Bone marrow (tissue), 2 donors: ENCODE measurements at places on chromosomes 6 and 20.

DNA sequence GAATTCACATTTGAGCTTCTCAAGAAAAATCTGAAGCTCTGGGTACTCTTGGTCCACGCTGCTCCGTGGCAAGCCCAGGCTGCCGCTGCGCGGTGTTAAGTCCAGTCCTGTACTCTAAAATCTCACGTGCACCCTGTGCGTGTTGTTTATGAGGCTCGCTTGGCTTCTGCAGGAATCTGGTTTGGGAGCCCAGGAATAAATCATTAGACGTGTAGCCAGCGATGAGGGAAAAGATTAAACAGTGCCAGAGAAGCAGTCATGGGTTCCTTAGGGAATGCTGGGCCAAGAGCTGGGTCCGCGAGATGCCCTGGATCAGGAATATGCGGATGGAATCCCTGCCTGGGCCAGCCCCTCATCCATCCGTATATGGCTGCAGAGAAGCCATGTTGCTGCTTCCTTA, 87.3 kb downstream of the KCNB1 start:
- no peak for DNase-seq

- DNase-seq = no peak
These were observed 66.6 kb downstream of the DTD1 start for GRCh38 chr20:18654448-18654773.

DNA sequence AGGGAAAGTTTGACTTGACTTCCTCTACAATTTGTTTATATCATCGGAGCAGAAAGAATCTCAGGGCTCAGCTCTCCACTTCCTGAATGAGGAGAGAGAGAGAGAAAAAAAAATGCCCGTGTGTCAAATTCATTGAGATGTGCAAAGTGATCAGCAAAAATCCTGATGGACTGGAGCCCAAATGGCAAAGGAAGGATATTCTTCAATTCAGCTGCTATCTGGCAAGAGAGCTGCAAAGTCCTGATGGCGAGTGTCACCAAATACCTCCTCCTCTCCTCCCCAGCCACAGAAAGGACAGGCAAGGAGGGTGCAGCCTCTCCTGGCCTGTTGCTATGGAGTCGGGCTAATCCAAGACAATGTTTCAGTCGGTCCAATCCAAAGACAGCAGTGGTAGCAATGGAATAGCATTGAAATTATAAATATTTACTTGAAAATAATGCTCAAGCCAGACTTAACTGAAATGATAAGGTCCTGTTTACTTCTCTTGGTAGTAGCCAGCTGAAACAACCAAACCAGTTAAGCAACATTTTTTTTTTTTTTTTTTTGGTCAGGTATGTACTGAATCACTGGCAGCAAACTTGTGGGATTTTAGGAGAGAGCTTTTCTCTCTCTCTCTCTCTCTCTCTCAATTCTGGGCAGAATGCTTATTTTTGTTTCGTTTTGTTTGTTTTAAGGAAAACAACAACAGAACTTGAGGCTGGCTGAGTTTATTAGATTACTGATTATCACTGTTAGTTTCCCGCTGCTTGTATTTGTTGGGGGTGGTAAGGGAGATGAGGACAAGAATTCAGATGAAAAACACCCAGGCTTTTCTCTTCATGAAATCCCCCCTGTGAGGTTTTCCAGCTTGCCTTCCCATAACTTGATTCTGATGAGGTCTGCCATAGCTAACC, 204.2 kb downstream of the BCAS1 start:
- peak; percentile 36 for DNase-seq

- DNase-seq = peak; percentile 15
These were observed 104.6 kb upstream of the EXOC2 start for GRCh38 chr6:797479-798077.

DNA sequence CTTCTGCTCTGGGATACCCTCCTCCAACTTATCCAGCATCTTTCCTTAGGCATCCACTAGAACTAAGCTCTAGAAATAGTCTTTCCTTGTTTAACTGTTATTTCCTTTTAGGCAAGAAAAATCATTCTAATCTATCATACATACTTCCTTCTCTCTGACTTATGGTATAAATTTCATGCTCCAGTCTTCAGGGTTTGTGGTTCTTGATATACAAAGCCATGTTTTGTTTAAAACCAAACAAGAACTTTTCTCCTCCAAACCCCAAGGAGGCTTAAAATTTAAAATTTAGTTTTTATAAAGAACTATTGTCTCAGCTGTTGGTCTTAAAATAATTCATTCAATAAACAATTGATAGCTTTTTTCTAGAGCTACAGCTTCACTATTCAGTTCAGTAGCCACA, 77.2 kb downstream of the CD164 start:
- DNase-seq = no peak
